ENCODE measurements at places on chromosomes 2 and 18. TPM values are rescaled to one million over a fixed set of nuclear protein-coding genes. Genes with fewer than 3 reads are reported as not detected.

DNA sequence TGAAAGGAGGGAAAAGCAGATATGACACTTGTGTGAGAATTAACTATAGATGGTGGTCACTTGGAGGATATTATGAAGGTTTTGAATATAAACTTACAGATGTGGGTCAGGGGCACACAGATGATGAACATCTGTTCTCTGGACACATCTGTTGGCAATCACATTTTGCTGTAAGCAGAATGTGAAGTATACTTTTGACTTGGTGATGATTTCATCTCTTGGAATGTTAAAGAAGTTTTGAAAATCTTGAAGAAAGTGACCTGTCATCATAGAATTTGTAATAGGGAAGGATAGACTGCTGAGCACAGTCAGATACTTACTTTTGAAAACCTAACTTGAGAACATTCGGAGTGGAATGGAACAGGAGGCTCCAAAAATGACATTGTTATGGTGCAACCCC is 40.2 kb downstream of the PIKFYVE start:
- no peak for DNase-seq

DNA sequence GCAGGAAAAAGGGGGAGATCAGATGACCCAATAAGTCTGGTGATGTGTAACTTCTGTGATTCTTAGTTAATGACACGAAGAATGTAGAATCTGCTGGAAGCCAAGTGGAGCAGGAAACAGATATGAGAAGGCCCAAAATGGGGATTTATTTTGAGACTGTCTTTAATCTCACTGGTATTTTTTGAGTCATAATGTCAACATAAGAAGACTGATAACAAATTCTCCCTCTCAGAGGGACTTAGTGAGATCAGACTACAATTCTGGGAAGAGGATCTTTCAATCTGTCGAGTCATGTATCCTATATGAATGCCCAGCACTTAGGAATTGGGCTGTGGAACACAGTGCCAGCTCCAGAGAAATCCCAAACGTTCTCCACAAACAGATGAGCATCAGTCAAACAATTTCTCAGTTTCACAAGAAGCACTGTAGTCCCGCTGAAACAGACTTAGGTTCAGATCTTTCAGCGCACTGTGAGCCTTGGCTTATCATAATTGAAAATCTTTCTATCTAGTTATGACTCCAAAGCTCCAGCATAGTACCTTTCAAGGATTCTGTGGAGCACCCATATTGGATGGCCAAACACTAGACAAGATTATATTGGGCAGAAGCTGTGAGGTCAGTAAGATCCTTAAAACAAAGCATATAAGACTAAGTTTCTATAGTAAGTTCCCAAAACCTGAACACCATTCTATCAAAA is 738.2 kb downstream of the LRP1B start:
- DNase-seq = peak; percentile 59

DNA sequence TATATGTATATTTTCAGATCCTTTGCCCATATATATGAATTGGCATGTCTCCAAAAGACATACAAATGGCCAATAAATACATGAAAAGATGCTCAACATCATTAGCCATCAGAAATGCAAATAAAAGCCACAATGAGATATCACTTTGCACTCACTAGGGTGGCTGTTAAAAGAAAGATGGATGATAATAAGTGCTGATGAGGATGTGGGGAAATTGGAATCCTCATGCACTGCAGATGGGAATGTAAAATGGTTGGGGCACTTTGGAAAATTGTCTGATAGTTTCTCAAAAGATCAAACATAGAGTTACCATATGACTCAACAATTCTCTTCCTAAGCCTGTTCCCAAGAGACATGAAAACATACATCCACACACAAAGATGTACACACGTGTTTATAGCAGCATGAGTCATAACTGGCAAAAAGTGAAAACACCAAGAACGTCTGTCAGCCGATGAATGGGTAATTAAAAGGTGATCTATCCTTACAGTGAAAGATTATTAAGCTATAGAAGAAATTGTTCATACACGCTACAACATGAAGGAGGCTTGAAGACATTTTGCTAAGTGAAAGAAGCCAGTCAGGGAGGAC is 19.7 kb downstream of the NGEF start:
- DNase-seq = no peak

DNA sequence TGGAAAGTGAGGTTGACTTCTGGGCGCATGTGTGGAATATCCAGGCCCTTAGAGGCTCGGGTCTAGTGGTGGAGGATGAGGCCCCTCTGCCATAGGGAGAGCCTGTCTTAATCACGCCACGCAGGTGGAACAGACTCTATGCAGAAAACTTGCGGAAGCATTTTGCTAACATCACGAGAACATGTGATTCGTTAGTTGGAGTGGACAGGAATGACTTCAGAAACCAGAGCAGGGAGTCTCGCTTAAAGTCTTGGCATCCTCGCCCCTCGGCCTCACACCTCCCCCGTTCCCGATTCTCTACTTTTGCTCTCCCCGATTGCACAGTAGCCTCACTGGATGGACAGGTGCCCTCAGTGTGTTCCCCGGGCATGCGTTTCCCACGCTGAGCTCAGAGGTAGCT is 333.4 kb downstream of the GBX2 start:
- DNase-seq = no peak

The HK2 gene
- total RNA-seq = 55.2 TPM

All from PC-3 (cell line).